Left renal cortex interstitium (tissue), 4 donors: ENCODE measurements at places on chromosomes 2 and 18. TPM values are rescaled to one million over a fixed set of nuclear protein-coding genes. Genes with fewer than 3 reads are reported as not detected.

Gene GKN2
- polyA plus RNA-seq: not detected

Gene GRB14
- 51.7 TPM for polyA plus RNA-seq

Gene PCARE
- polyA plus RNA-seq: 0.32 TPM

Gene CAD
- polyA plus RNA-seq: 52.9 TPM

DNA sequence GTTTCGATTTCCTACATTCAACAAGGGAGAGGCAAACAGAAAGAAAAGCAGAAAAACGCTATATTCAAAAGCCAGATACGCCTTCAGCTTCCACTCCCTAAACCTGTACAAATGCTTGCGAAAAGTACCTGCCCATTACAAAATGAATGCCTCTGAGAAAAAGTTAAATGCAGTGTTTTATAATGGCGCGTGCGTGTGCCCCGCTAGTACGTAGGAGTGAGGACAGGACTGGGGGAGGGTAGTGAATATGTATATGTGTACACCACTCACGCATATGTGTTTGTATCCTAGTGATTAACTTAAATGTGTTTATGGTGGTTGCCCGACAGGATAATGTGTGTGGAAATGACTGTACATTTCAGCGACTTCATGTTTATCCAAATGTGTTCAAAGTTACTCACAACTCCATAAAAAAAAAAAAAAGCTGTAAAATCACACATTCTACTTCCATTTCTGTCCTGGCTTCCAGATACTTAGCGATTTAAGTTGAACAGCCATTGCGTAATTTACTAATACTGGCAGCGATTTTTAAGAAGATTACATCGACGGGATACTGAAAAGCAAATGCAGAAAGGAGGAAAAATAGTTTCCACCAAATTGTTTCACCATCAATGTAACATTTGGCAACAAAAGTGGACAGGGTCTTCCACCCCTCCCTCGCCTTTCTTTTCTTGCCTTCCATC lies 1.3 kb downstream of the NEUROD1 start:
- DNase-seq: no peak

- no peak for DNase-seq
These were observed 40.4 kb downstream of the L3MBTL4 start for GRCh38 chr18:6374340-6374739.

- no peak for DNase-seq
These were observed 309.1 kb downstream of the MYCN start for GRCh38 chr2:16249246-16250055.

GRCh38 chr2:152025678-152026287 lies 73.1 kb downstream of the CACNB4 start:
- no peak for DNase-seq
